ENCODE measurements at places on chromosomes 12 and 14.
A peak's percentile ranks its signal among the peaks of the same experiment; 100 is the strongest.

GRCh38 chr12:98780261-98780660 is 135.2 kb downstream of the APAF1 start:
- no peak for DNase-seq

DNA sequence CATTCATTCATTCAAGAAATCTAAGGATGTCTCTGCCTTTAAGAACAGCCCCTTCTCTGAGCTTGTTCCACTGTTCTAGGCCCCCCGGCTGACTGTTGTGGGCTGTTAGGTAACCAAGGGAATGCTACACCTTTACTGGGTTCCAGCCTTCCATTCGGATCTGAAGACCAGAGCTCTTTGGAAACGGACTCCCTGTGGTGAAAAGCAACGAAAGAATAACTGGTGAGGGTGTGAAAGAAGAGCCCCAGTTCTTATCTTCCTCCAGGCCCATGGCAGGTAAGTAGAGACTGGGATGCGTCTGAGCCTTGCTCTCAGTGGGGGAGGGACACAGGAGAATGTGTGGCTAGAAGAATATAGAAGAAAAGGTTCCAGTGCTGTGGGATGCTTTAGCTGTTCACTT is 207.4 kb downstream of the TMEM132D start:
- no peak for DNase-seq

DNA sequence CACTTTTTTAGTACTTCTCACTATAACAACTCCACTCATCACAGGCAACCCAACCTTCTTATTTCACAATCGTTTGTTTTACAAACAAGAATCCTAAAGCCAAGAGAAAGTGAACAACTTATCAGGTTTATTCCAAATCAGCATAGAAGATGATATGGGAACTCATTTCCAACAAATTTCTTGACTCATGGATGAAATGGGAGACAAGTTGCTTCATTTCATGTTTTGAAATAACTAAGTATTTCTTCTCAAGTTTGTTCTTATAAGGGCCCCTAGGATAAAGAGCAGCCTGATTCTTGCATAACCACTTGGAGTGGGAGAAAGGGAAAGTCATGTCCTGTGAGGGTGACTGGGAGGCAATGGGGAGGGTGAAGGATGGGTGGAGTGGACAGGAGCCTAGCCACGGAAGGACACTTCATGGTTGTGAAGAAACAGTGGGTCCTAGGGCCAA is 168.3 kb downstream of the DUSP6 start:
- no peak for DNase-seq

DNA sequence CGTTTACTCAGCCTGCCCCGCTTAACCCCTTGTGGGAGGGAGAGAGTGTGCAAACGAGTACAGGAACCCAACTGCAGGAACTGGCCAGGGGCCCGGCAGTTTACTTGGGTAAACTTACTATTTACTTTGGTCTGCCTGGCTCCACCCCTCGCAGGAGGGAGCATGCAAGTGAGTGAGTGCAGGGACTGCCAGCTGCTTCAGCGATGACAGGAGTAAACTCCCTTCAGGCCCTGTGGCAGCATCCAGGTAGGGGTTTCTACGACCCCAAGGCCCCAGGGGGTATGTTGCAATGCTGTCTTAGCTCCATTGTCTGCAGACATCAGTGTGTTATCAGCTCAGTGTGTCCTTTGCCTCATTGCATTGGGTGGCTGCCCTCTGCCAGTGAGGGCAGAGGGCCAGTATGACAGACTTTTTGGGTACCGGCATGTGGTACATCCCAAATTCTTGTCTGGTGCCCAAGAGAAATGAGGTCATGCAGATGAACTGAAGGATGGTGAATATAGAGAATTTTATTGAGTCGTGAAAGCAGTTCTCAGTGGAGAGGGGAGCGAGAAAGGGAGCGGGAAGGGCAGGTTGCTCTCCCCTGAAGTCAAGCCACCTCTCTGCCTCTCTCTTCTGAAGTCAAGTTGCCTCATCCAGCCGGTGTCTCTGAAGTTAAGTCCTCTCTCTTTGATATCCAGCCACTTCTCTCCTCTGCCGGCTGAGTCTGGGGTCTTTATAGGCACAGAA is 181.8 kb downstream of the FUT8 start:
- DNase-seq, result peak; percentile 32

DNA sequence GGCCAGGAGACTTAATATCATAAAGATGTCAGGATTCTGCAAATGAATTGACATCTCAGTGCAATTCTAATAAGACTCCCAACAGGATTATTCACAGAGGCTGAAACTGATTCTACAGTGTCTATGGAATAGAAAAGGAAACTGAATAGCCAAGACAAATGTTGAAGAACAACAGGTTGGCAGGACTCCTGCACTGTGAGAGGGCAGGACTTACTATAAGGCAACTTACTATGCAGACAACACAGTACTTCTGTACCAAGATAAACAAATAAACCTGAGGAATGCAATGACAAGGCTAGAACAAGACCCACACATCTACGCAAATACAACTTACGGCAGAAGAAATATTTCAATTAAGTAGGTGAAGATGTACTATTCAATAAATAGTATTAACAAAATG is 132.2 kb upstream of the FKBP4 start:
- DNase-seq, result no peak
